ENCODE measurements at places on chromosomes 11 and 22.

GRCh38 chr22:32714458-32715430, 86.8 kb upstream of the TIMP3 start:
- no peak for DNase-seq

GRCh38 chr11:28483072-28483867, 375.1 kb downstream of the METTL15 start:
- no peak for DNase-seq

DNA sequence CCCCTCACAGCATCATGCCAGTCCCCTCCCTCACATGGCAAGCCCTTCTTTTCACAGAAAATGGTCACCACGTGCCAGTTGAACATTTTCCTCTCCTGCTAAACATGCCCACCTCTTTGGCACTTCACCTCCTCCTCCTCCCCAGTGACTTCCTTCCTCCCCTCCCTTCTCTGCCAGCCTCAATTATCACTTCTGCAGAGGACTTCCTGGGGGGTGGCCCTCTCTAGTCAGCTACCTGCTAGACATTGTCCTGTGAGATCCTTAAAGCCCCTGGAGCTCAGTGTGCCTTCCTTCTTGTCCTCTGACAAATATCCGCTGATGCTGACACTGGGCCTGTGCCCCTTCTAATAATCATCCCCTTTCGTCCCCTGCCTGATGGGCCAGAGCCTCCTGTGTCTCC, 43.2 kb upstream of the E2F8 start:
- DNase-seq: no peak

DNA sequence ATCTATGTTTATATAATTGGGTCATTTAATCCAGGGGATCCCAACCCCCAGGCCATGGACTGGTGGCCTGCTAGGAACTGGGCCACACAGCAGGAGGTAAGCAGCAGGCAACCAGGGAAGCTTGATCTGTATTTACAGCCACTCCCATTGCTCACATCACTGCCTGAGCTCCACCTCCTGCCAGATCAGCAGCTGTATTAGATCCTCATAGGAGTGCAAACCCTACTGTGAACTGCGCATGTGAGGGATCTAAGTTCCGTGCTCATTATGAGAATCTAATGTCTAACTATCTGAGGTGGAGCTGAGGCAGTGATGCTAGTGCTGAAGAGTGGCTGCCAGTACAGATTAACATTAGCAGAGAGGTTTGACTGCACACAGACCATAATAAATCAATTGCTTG, 32.8 kb downstream of the MS4A2 start:
- no peak for DNase-seq

- DNase-seq: no peak
Measured at GRCh38 chr11:47061429-47062178, 115.1 kb downstream of the ARFGAP2 start.

GRCh38 chr11:35116762-35117640, 22.0 kb upstream of the CD44 start:
- peak; percentile 88 for DNase-seq

DNA sequence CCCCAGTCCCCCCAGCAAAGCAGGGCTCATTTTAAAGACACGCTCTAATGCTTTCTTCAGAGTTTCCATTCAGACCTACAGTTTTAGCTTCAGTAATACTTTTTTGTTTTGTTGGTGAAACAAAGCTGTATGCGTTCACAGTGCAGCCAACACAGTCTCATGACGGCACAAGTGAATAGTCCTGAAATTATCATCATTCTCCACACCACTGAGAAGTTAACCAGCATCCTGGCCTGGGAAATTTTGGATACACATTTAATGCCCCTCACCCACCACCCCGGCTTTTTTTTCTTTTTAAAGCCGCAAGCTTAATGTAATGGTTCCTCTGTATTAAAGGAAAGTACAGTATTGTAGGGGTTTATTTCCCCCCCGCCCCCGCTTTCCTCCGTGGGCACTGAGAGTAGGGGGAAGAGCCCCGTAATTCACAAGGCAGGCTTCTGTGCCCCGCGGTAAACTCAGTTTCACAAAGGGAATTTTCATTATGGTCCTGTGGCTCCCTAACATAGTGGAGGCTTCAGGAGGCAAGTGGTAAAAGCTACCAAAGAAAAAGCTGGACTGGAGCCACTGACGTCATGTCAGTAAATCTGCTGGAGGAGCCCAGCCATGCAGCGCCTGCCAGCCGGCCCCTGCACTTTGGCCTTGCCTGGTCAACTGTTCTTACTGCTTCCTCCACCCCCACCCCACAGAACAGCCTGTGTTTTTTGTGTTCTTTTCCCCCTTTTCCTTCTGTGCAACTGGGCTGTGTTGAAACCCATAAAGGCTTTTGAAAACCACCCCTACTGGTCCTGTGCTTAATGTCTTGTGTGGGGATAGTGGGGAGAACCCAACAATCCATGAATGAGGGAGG, 18.2 kb downstream of the TEAD1 start:
- DNase-seq: peak; percentile 94

- DNase-seq: peak; percentile 46
Measured at GRCh38 chr11:96054870-96055705, 131.2 kb upstream of the MTMR2 start.

DNA sequence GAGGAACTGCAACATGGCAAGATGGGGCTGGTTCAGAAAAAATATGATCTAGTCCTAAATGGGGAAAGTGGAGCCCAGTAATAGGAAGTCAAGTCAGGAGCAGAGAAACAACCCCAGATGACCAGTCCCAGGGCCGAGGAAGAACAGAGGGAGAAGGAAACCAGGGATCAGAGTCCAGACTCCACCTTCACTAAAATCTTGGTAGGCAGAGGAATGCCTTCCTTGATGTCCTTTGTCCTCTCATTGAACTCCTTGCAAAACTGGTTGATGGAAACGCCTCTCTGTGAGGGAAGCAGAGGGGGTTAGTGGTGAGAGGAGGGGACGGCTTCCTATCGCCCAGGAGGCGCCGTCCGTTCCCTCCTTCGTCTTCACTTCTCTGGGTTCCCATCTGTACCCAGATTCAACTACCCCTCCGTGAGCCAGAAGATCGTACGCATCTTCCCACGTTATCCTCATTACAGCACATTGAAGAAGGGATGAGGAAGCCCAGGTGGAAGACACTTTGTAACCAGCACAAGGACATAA, 607 bp downstream of the MRPL11 start:
- no peak for DNase-seq

DNA sequence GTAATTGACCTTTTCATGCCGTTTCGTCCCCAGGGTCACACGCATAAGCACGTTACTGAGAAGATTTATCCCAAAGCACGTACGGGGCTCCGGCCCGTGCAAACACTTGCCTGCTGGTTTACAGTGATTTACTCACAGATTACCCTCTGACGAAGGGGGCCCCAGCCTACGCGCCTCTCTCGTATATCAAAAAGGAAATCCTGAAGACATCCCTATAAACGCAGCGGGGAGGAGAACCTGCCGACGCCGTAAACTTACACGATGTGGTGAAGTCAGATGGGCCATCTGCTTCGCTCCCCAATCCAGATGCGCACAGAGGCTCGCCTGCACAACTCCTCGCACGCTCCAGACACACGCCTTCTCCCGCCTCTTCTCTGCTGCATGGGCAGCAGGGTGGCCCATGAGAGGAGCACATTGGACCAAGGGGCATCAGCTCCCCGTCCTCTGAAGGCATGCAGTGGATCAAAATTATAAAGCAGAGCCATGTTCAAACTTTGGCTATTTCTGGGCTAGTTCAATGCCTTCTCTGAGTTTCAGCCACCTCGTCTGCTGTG, 123.6 kb downstream of the MN1 start:
- DNase-seq: no peak

DNA sequence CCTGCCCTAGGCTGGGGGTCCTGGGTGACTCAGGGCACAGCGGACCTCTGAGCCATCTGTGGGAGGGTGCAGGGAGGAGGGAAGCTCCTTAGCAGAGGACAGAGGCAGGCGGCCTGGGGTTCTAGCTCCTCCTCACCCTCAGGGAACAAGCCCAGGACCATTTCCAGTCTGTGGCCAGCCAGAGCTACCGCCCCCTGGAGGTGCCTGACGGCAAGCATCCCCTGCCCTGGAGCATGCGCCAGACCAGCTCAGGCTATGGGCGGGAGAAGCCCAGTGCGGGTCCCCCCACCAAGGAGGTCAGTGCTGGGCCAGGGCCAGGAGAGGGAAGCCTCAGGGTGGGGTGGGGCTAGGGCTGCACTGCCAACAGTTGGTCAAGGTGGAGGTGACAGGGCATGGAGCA, 26.0 kb upstream of the LRRC10B start:
- no peak for DNase-seq

GRCh38 chr11:66334605-66335442, 1.4 kb downstream of the RIN1 start:
- DNase-seq: no peak

- DNase-seq: peak; percentile 93
Measured at GRCh38 chr11:65477149-65477965, 21.5 kb upstream of the MALAT1 start.

- no peak for DNase-seq
Measured at GRCh38 chr11:127993788-127994187, 593.6 kb downstream of the ETS1 start.

- no peak for DNase-seq
Measured at GRCh38 chr11:33735271-33736147, 714 bp downstream of the CD59 start.

- no peak for DNase-seq
Measured at GRCh38 chr11:95829580-95830259, 39.4 kb downstream of the CEP57 start.

DNA sequence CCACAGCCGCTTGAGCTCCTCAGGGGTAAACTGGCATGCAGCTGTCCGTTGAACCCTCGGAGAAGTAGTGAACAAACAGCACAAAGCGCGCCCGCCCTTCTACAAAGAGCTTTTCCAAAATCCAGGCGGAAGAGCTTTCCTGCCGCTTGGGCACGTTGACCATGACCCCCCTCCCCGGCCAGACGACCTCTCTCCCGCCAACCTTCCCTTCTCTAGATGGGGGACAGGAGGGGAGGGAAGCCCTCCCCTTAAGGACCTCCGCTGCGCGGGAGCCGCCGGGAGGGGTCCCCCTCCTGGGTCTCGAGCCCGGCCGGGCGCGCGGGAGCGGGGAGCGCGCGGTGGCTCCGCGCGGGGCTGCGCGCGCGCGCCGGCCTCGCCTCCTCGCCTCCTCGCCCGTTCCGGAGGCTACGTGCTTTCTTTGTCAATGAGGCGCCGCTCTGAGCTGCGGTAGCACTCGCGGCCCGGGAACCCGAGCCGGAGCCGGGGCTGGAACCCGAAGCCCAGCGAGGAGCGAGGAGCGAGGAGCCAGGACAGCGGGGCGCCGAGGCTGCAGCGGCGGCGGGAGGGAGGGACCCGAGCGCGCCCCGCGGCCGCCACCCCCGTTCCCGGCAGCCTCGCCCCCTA, 118.6 kb downstream of the HIPK3 start:
- peak; percentile 14 for DNase-seq

- no peak for DNase-seq
Measured at GRCh38 chr22:42938976-42939375, 76.0 kb downstream of the PACSIN2 start.

Data from fibroblast of gingiva (primary cell).